ENCODE measurements at places on chromosomes 6 and 20.

DNA sequence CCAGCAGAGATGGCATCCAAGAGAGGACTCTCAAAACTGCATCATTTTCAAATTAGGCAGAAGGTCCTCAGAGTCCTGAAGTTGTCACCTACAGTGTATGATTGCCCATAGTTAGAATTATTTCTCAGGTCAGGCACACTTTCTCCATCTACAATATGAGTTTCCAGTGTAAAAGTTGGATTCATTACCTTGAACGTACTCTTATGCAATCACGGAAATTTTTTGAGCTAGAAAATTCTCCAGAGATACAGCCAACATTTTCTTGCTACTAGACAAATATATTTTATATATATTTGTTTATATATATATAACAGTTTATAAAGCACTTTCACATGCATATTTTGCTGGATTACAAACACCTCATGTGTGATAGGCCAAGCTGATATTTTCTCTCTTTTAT lies 29.4 kb upstream of the SERPINB1 start:
- no peak for DNase-seq

- no peak for DNase-seq
These were observed 14.5 kb downstream of the L3MBTL3 start for GRCh38 chr6:130032758-130033340.

GRCh38 chr6:25834950-25835349 lies 3.1 kb upstream of the SLC17A1 start:
- DNase-seq, result no peak

DNA sequence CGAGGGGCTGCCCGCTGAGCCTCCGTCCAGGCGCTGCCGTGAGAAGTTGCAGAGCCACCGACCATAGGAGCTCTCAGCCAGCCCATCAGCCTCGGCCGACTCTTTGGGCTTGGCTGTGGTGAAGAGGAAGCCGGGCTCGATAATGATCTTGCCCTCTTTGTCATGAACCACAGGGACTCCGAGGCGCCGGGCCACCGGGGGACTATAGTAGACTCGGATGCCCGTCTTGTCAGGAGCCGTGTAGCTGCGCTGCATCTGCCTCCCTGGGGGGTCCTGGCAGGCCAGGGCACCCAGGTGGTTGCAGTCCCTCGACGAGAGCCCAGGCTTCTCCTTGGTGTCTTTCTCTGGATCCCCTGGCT lies 20.5 kb upstream of the DSN1 start:
- no peak for DNase-seq

GRCh38 chr6:79694623-79695343 lies 63.7 kb downstream of the SH3BGRL2 start:
- DNase-seq, result no peak

DNA sequence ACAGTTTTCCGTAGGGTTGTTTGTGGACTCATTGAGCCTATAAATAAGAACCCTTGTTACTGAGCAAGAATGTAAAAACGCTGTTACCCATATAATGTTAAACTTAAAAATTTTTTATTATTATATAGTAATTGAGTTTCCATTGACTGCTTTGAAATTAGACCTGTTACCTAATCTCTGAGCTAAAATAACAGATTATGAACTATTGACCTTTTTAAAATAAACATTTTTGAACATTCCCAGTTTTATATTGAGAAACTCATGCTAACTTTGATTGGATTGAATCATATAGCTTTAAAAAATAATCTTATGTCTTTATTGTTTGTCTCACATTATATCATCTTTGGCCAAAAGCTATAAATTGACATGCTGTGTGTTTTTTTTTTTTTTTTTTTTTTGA lies 95.5 kb downstream of the CD2AP start:
- no peak for DNase-seq

- no peak for DNase-seq
These were observed 18.1 kb downstream of the HTR1B start for GRCh38 chr6:77445214-77445613.

- no peak for DNase-seq
These were observed 1.4 kb downstream of the SAMD5 start for GRCh38 chr6:147509891-147510290.

- DNase-seq, result peak; percentile 19
These were observed 107.8 kb downstream of the ZFP64 start for GRCh38 chr20:52083627-52084232.

- DNase-seq, result no peak
These were observed 492.0 kb upstream of the SULF2 start for GRCh38 chr20:48277266-48277665.

DNA sequence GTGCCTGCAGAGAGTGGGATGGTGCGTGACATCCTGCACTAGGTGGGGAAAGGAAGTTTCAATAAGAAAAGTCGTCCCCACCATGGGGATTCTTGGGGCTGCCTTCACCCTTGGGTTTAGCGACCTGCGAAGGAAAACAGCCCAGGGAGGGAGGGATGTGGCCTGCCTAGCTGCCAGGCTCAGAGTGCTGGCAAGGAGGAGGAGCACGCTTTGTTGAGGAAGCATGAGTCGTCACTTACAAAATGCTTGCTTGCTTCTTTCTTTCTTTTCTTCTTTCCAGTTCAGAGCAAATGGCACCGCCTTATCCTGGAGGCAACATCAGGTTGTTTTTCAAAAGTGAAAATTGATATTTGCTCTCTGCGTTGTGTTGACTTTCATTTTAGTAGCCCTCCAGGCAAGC lies 123.2 kb downstream of the TFAP2C start:
- DNase-seq, result no peak

GRCh38 chr20:35632539-35633115 lies 17.0 kb downstream of the SPAG4 start:
- no peak for DNase-seq

DNA sequence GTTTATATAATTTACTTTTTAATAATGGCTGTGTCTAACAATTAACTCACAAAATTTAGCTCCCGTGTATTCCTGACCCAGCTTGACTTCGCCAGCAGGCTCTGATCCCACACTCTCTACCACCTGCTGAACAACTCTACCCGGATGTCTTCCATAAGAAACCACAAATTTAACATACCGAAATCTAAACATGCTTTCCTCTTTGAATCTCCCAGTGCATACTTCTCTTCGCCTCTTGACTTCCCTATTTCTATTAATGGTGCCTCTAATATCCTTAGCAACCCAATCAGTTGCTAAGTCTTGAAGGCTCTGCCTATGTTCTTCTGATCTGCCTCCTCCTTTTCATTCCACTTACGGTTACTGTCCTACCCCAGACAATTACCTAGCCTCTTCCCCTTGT lies 4.6 kb upstream of the MYB start:
- DNase-seq, result no peak

DNA sequence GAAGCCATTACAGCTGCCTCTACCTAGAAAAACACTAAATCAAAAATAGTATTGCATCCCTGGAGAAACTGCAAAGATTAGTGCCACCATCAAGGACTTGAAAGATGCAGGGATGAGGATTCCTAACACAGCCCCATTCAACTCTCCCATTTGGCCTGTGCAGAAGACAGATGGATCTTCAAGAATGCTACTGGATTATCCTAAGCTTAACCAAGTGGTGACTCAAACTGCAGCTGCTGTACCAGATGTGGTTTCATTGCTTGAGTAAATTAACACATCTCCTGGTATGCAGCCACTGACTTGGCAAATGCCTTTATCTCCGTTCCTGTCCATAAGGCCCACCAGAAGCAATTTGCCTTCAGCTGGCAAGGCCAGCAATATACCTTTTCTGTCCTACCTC lies 117.4 kb downstream of the TBC1D32 start:
- no peak for DNase-seq

DNA sequence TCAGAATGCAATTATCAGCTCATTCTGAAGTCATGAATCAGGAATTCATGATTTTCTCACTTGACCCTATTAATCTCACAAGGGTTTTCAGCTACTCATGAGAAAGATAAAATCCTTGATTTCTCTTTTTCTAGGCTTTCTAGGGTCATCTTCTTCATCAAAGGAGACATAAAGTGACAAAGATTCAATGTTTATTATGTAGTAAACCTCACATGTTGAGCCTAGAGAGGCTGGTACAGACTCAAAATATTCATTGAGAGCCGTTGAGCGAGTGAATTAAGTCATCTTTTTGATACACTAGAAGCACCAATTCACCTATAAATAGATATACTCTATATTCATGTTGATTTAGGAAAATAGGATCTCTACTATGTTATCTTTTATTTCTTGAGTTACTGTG lies 104.8 kb upstream of the TRAF3IP2 start:
- DNase-seq, result no peak

GRCh38 chr6:97656236-97656635 lies 373.2 kb upstream of the MMS22L start:
- DNase-seq, result no peak

GRCh38 chr6:42449917-42450476 lies 1.7 kb downstream of the TRERF1 start:
- no peak for DNase-seq

GRCh38 chr6:170291271-170292110 lies 613 bp upstream of the DLL1 start:
- DNase-seq, result peak; percentile 93

DNA sequence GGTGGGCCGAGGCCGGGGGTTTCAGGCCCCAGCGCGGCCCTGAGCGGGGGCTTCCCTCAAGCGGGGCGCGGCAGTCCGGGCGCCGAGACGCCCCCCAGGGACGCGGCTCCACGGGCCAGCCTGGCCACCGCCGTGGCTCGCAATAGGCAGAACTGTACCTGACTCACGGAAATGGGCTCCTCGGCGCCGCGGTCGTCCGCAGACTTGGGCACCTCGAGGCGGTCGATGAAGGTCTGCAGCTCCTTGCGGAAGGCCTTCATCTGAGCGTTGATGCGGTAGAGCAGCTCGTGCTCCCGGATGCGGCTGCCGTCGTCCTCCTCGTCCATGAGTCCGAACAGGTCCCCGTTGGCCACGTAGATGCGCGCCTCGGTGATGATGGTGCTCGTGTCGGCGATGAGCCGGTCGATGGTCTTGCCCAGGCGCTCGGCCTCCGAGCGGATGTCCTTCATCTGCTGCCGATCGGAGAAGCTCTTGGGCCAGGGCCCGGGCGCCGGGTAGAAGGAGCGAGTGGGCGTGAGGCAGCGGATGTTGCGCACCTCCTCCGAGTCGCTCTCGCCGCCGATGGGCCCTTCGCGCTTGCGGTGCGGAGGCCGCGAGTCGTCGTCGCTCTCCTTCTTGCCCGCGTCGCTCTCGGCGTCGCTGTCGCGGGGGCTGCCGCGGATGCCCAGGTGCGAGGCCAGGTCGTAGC lies 16.1 kb upstream of the KIAA0408 start:
- no peak for DNase-seq

DNA sequence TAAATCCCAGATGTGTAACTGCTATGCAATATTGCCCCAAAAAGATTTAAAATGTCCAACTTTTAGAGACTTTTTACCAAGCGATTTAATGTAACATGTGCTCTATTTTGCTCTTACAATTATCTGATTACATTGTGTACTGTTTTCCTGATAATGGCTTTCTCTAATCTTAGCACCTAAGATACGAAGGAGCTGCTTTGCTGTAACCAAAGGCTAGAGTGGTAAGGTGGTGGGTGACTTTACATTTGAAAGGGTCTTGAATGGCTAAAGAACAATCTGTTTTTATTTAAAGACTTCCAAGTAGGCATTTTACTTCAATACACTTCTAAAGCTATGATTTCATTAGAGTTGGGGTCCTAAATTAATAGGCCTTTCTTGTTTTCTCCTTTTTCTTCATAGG lies 1201.6 kb upstream of the MAP3K7 start:
- DNase-seq, result no peak

GRCh38 chr6:115896538-115897129 lies 164.1 kb downstream of the FRK start:
- peak; percentile 49 for DNase-seq

- no peak for DNase-seq
These were observed 451.7 kb downstream of the GRIK2 start for GRCh38 chr6:101845172-101845571.

DNA sequence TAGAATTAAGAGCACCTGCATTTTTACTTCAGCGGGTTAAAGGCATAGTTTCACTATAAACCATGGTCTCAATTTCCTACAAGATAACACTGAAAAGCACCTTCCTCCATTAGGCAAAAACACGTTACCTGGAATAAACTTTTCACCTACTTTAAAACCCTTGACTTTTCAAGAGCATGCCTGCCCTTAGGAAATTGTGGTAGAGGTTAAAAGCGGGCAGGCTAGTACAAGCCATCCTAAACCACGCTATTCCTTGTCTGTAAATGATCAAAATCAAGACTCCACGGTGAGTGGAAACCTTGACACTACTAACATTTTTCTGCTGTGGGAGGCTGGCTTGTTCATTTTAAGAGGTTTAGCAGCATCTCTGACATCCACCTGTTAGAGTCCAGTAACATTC lies 43.9 kb downstream of the NR2E1 start:
- DNase-seq, result no peak

DNA sequence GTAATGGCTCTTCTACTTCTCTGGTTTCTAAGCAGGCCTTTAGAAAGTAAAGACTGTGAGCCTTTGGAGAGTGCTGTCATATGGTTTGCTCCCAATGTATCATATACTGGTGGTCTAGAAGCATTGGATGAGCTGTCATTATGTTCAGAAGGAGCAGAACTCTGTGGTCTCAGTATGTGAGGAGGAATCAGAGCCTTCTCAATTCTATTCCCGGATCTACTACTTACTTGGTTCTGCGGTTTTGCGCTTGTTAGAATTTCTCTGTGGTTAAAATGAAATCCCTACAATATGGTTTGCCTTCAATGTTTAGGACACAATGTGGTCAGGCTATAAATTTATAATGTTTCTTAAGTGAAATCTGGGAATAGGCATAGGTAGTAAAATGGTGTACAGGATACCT lies 64.6 kb downstream of the RWDD2A start:
- DNase-seq, result no peak

GRCh38 chr6:92159046-92159445 lies 1260.3 kb downstream of the EPHA7 start:
- no peak for DNase-seq

- DNase-seq, result no peak
These were observed 13.3 kb upstream of the TCFL5 start for GRCh38 chr20:62874964-62875344.

GRCh38 chr6:115540077-115540869 lies 520.4 kb downstream of the FRK start:
- DNase-seq, result no peak

GRCh38 chr6:133817460-133818047 lies 71.4 kb upstream of the TCF21 start:
- DNase-seq, result no peak

- no peak for DNase-seq
These were observed 152.8 kb downstream of the TAF4 start for GRCh38 chr20:61912665-61913422.

DNA sequence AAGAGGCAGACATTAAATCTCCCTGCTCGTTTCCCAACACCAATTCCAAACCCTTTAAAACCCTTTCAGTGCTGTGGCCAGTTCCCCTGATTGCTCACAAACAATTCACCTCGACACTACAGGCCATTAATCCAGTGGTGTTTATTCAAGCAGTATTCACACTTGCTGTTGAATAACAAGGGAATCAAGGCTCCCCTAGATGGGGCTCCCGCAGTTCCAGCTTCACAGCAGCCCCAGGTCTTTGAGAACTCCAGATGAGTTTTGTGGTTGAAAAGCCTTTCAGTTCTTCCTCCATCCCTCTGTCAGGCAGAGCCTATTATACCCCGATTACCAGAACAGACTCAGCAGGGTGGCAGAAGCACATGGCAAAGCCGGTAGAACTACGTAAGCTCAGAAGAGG lies 36.2 kb downstream of the JAG1 start:
- no peak for DNase-seq

All from NCI-H1105 (cell line).